ENCODE measurements at places on chromosomes 6 and 20.

GRCh38 chr6:170017603-170018320 is 266.3 kb downstream of the ERMARD start:
- no peak for DNase-seq

- DNase-seq: peak; percentile 91
These were observed 45.3 kb upstream of the FAM50B start for GRCh38 chr6:3803627-3804468.

DNA sequence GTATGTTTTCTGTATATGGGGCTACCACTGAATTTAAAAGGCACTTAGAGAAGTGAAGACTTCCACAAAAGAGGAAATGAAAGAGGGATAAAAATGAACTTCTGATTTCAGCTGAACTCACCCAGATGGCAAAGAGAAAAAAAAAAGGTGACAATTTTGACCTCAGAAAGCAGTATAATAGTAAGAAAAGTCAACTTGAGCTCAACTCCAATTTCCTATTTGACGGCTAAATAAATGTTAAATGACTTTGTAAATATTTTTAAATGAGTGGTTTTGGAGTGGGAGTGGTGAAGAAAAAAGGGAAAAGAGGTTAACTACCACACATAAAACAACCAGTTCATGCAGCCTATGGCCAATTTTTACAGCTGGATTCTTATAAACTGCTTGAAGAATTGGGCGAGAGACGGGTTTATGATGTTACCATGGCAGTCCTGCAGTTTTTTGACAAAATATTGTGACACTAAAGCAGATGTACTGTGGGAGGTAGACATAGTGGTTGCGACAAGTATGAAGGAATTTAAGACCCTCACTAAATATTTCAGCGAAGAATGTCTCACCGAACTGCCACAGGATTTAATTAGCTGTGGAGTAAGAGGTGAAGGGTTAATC is 49.8 kb upstream of the ADTRP start:
- peak; percentile 84 for DNase-seq

DNA sequence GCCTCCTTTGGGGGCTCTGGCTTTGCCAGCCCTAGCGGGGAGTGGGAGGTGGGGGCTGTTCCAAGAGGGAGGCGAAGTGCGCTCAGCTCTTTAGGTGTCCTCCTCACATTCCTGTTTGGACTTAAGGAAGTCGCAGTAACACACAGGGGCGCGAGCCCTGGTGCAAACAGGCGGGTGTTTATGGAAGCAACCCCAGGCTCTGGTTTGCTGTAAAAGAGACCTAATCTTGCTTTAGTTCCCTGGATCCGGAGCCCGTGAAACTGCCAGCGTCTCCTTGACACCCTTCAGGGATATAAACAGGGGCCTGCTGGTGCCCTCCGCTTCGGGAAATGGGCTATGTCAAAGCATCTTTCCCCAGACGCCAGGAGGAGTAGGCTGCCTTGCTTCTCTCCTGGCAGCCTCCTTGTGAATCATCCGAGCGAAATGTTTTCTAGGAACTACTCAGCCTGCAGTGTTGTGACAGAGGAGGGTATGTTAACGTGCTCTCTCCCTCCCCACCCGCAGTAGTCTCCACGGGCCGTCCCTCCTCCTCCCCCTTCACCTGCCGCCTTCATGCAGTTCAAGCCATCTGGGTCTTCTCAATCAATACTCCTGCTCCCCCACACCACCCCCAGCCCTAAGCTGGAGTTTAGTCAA is 168.0 kb upstream of the LRFN2 start:
- peak; percentile 20 for DNase-seq

DNA sequence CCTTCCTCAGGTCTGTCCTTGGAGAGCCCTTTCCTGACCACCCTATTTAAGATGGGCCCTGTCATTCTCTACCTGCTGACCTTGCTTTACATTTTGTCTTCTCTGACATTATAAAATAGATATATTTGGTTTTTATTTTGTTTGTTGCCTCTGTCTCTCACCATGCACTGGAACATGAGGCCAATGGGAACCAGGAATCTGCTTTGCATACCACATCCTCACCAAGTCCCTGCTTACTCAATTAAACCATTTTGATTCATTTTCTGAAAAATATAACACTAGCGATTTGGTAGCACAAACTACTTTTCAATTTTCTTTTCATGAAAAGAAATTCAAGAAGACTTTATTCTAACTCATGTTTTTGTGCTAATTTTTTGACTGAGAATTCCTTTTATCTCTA is 32.8 kb upstream of the POPDC3 start:
- DNase-seq: no peak

- no peak for DNase-seq
These were observed 297.3 kb upstream of the JAG1 start for GRCh38 chr20:10971096-10971495.

GRCh38 chr20:41609474-41609873 is 8.7 kb downstream of the CHD6 start:
- DNase-seq: no peak

- DNase-seq: no peak
These were observed 52.6 kb downstream of the JAG1 start for GRCh38 chr20:10621149-10621548.

DNA sequence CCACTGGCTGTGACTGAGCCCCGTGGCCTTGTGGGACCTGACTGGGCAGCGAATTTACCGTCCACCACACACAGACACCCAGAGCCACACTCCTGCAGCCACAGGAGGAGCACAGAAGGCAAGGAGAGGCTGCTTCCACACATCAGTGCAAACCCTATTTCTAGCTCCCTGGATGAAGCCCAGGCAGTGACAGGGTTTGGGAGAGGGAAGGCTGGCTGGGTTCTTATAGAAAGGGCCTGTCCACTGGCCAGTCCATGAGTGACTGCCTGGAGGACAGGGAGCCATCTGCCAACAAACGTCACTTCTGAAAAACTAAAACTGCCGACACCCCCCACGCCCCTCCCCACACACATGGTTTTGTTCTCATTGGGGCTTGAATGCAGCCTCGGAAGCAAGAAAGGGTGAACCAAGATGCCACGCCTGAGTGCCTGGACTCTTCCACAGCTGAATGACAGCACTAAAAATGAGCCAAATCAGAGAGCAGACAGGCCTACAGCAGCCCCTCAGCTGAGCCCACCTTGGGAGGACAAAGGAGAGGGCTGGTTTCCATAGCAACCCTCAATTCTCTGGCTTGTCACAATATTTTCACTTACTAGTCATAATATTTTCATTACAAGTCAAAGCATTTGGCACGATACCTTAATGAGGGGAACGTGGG is 38.4 kb downstream of the RRBP1 start:
- DNase-seq: no peak

DNA sequence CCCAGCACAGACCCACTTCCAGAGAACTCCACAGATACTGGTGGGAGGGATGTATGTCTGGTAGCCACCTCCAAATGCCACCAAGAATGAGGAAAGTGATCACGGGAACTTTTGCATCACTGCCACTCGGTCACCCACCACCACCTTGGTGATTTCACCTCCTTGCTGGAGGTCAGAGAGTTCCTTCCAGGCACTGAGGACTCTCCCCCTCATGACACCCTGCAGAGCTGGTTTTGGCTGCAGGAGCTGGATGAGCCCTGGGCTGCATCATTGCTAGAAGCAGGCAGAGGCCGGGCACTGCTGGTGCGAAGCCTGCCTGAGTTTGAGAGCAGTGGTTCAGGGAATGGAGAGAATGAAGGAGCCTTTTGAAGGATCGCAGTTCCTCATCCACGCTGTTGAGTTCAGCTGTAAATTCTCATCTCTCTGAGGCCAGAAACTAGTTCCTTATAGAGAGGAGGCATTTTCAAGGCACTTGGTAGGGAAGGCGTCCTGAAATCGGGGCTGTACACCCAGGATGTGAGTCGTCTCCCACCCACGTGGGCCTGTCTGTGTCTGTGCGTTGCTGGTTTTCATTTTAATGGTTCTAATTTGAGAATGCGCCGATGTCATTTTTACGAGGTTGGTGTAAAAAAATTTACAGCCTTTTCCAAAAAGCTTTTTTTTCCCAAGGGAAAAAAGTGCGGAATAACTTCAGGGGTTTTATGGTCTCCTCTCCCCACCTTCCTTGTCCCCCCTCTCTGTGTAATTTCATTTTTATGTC is 25.0 kb downstream of the FOXP4 start:
- peak; percentile 84 for DNase-seq
